T-helper 17 cell (primary cell): ENCODE measurements at places on chromosomes 11 and 22. TPM values are rescaled to one million over a fixed set of nuclear protein-coding genes. Genes with fewer than 3 reads are reported as not detected.

GRCh38 chr22:36423461-36424404 is 36.0 kb upstream of the MYH9 start:
- DNase-seq, result no peak
- no peak overlapping the region for H3K27ac ChIP-seq
- H3K4me3 ChIP-seq, result peak overlapping the region; percentile 2

GRCh38 chr11:15801616-15802015 is 554.7 kb downstream of the SOX6 start:
- H3K4me3 ChIP-seq, result no peak overlapping the region
- no peaks in the 10 kb centered on the region for H3K27me3 ChIP-seq
- H3K4me1 ChIP-seq, result peaks cover 3% of the 10 kb centered on the region
- H3K27ac ChIP-seq, result no peak overlapping the region

- no peaks in the 10 kb centered on the region for H3K36me3 ChIP-seq
- H3K27ac ChIP-seq, result peak overlapping the region; percentile 53
- no peak overlapping the region for H3K4me3 ChIP-seq
- DNase-seq, result no peak
- no peaks in the 10 kb centered on the region for H3K27me3 ChIP-seq
- peaks cover 22% of the 10 kb centered on the region for H3K4me1 ChIP-seq
These were observed 63.7 kb downstream of the COPB1 start for GRCh38 chr11:14435717-14436512.

TREH gene
- not detected for total RNA-seq

DNA sequence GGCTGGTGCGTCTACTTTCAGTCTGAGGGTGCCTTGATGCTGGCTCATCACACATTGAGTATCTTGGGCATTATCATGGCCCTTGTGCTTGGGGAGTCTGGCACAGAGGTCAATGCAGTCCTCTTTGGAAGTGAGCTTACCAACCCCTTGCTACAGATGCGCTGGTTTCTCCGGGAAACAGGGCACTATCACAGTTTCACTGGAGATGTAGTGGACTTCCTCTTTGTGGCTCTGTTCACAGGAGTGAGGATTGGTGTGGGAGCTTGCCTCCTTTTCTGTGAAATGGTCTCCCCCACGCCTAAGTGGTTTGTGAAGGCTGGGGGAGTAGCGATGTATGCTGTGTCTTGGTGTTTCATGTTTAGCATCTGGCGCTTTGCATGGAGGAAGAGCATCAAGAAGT is 4.9 kb downstream of the TLCD5 start:
- no peaks in the 10 kb centered on the region for H3K36me3 ChIP-seq
- H3K27me3 ChIP-seq, result peaks cover 33% of the 10 kb centered on the region
- no peak for DNase-seq
- no peak overlapping the region for H3K27ac ChIP-seq
- peaks cover 27% of the 10 kb centered on the region for H3K4me1 ChIP-seq

GRCh38 chr11:15119352-15119751 is 4.6 kb downstream of the INSC start:
- no peak overlapping the region for H3K27ac ChIP-seq
- H3K36me3 ChIP-seq, result peaks cover 15% of the 10 kb centered on the region
- no peak overlapping the region for H3K4me3 ChIP-seq
- no peak for DNase-seq
- H3K4me1 ChIP-seq, result no peaks in the 10 kb centered on the region

GRCh38 chr11:34219279-34219678 is 113.8 kb downstream of the NAT10 start:
- no peaks in the 10 kb centered on the region for H3K36me3 ChIP-seq
- H3K4me3 ChIP-seq, result no peak overlapping the region
- DNase-seq, result no peak
- no peak overlapping the region for H3K27ac ChIP-seq
- peaks cover under 1% of the 10 kb centered on the region for H3K27me3 ChIP-seq
- no peaks in the 10 kb centered on the region for H3K4me1 ChIP-seq

- H3K36me3 ChIP-seq, result no peaks in the 10 kb centered on the region
- no peak overlapping the region for H3K4me3 ChIP-seq
- H3K27me3 ChIP-seq, result peaks cover 6% of the 10 kb centered on the region
These were observed 15.9 kb downstream of the IL17REL start for GRCh38 chr22:49996518-49997250.

DNA sequence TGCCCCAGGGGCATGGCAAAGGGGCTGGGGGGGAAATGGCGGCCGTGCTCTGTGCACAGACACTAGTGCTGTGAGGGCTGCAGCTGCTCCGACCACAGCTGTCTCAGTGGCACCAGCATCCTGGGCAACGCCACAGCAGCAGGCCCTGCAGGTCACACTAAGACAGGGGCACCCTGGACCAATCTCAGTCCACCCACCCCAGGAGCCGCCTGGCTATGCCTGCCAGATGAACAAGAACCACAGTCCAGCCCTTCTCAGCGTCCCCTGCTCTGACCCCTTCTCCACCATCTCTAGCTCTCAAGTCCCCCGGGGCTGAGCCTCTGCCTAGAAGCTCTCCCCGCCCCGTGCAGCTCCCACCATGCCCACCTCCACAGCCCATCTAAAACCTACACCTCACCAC is 16.5 kb downstream of the TUBGCP6 start:
- peaks cover 2% of the 10 kb centered on the region for H3K36me3 ChIP-seq
- H3K27me3 ChIP-seq, result no peaks in the 10 kb centered on the region
- no peak for DNase-seq
- peak overlapping the region; percentile 47 for H3K27ac ChIP-seq
- H3K4me3 ChIP-seq, result no peak overlapping the region
- H3K4me1 ChIP-seq, result peaks cover 9% of the 10 kb centered on the region

PRSS23 gene
- total RNA-seq, result not detected

- peaks cover 21% of the 10 kb centered on the region for H3K27me3 ChIP-seq
- no peak for DNase-seq
- peaks cover 2% of the 10 kb centered on the region for H3K4me1 ChIP-seq
- H3K4me3 ChIP-seq, result no peak overlapping the region
- no peaks in the 10 kb centered on the region for H3K36me3 ChIP-seq
- no peak overlapping the region for H3K27ac ChIP-seq
These were observed 826.1 kb downstream of the TBC1D22A start for GRCh38 chr22:47588578-47588960.

DNA sequence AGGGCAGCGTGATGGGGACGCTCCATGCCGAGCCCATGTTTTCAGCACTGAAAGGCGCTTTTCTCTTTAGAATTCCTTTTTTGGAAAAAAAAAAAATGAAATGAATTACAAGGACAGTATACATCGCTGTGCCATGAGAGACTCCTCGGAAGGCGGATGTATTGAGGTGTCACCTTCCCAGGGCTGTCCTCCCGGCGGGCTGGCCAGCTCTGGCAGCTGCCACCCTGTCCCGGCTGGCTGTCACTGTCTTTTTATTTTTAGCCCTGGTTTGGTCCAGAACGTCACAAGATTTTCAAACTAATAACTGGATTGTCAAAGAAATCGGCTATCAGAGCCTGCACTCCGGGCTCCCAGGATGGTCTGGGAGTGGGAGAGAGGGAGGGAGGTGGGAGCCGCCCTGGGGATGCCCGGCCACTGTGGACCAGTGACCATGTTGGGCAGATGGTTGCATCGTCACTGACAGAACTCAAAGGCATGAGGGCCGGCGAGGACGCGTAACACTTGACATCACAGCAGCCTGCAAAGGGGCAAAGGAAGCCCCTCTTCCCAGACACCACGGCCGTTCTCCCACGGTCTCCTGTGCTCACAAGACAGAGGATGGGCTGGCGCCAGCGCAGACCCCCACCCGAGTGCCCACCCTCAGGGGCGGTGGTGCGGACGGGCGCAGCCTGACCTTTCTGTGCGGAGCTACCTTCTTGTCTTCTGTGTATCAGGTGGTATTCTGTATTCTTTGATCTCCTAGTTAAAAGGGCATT is 392.9 kb downstream of the TBC1D22A start:
- peaks cover 7% of the 10 kb centered on the region for H3K4me1 ChIP-seq
- peaks cover 5% of the 10 kb centered on the region for H3K36me3 ChIP-seq
- DNase-seq, result no peak

GRCh38 chr22:46107089-46107664 is 43.1 kb upstream of the PPARA start:
- H3K4me3 ChIP-seq, result no peak overlapping the region
- no peaks in the 10 kb centered on the region for H3K4me1 ChIP-seq

E2F8 gene
- total RNA-seq, result not detected

GRCh38 chr11:86192519-86193257 is 51.9 kb upstream of the EED start:
- peaks cover 13% of the 10 kb centered on the region for H3K4me1 ChIP-seq
- H3K27ac ChIP-seq, result peak overlapping the region; percentile 90
- H3K36me3 ChIP-seq, result peaks cover 6% of the 10 kb centered on the region

GRCh38 chr22:50190941-50191741 is 5.4 kb downstream of the TRABD start:
- DNase-seq, result peak; percentile 76
- H3K4me3 ChIP-seq, result peak overlapping the region; percentile 95
- no peaks in the 10 kb centered on the region for H3K27me3 ChIP-seq

PANX3 gene
- not detected for total RNA-seq

DNA sequence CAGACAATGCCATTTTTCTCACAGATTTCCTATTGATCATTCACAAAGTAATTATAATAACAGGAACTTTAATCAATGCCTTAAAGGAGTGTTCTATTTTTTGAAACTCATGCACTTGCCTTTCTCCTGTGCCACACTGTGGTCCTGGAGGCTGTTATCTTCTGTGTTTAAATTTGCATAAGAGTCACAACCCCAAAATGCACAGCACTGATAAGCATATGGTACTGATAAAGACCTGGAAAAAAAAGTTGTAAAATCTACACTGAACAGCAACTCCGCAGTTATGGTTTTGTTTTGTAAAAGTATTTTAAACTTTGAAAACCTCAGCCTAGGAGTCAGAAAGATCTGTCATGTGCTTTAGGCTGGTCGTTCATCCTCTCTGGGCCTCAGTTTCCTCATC is 9.1 kb upstream of the CCDC34 start:
- no peak for DNase-seq
- H3K36me3 ChIP-seq, result no peaks in the 10 kb centered on the region
- H3K27ac ChIP-seq, result no peak overlapping the region
- peaks cover 5% of the 10 kb centered on the region for H3K27me3 ChIP-seq

- no peak for DNase-seq
- no peak overlapping the region for H3K27ac ChIP-seq
- no peaks in the 10 kb centered on the region for H3K36me3 ChIP-seq
- no peak overlapping the region for H3K4me3 ChIP-seq
- H3K4me1 ChIP-seq, result peaks cover 26% of the 10 kb centered on the region
These were observed 4.3 kb downstream of the SIAE start for GRCh38 chr11:124669193-124669592.

- peak overlapping the region; percentile 84 for H3K27ac ChIP-seq
- no peak for DNase-seq
- H3K27me3 ChIP-seq, result peaks cover 78% of the 10 kb centered on the region
- peaks cover 6% of the 10 kb centered on the region for H3K36me3 ChIP-seq
- peaks cover 17% of the 10 kb centered on the region for H3K4me1 ChIP-seq
- H3K4me3 ChIP-seq, result peak overlapping the region; percentile 1
These were observed 1.1 kb upstream of the DBX1 start for GRCh38 chr11:20161230-20161918.

BTG4 gene
- total RNA-seq, result not detected

GRCh38 chr11:85939099-85940015 is 84.2 kb downstream of the CCDC83 start:
- H3K36me3 ChIP-seq, result peaks cover 3% of the 10 kb centered on the region
- DNase-seq, result no peak
- no peaks in the 10 kb centered on the region for H3K27me3 ChIP-seq
- no peaks in the 10 kb centered on the region for H3K4me1 ChIP-seq
- H3K27ac ChIP-seq, result no peak overlapping the region

DNA sequence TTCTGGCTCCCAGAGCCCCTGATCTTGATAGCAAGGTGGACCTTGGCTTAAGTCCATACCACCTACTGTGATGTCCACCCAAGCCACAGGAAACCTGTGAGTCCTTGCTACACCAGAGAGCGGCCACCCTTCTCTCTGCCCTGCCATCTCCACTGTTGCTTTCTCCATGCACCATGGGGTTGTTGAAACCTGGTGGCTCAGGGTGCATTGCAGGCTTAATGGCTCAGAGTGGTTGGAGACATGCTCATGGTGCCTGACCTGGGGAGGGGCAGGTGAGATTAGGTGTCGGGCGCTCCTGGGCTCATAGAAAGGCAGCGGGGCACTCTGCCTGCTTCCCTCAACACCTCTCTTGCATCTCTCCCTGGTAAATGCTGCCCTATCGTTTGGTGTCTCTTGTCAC is 25.0 kb upstream of the CACNG2 start:
- no peaks in the 10 kb centered on the region for H3K4me1 ChIP-seq
- H3K36me3 ChIP-seq, result peaks cover 1% of the 10 kb centered on the region
- H3K27me3 ChIP-seq, result peaks cover 42% of the 10 kb centered on the region
- no peak overlapping the region for H3K4me3 ChIP-seq

GRCh38 chr11:110713449-110713776 is 1.2 kb upstream of the ARHGAP20 start:
- peaks cover 11% of the 10 kb centered on the region for H3K4me1 ChIP-seq
- H3K27me3 ChIP-seq, result peaks cover 55% of the 10 kb centered on the region
- no peak overlapping the region for H3K27ac ChIP-seq
- DNase-seq, result no peak

GRCh38 chr22:40637183-40638150 is 948 bp upstream of the MRTFA start:
- peak overlapping the region; percentile 97 for H3K4me3 ChIP-seq
- peak overlapping the region; percentile 96 for H3K27ac ChIP-seq
- no peaks in the 10 kb centered on the region for H3K27me3 ChIP-seq

SYCE3 gene
- total RNA-seq, result not detected

DNA sequence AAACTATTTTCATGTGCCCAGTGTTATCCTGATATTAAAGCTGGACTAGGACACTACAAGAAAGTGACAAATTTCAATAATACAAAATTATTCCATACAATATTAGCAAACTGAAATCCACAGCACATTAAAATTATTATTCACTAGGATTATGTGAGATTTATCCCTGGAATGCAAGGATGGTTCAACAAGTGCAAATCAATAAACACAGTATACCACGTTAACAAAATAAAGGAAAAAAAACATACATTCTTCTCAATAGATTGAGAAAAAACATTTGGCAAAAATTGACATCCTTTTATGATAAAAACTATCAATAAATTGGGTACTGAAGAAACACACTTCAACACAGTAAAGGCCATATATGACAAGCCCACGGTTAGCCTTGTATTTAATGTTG is 1758.2 kb upstream of the RAG2 start:
- H3K4me1 ChIP-seq, result no peaks in the 10 kb centered on the region
- no peak overlapping the region for H3K27ac ChIP-seq
- H3K27me3 ChIP-seq, result no peaks in the 10 kb centered on the region
- DNase-seq, result no peak
- H3K36me3 ChIP-seq, result no peaks in the 10 kb centered on the region

DNA sequence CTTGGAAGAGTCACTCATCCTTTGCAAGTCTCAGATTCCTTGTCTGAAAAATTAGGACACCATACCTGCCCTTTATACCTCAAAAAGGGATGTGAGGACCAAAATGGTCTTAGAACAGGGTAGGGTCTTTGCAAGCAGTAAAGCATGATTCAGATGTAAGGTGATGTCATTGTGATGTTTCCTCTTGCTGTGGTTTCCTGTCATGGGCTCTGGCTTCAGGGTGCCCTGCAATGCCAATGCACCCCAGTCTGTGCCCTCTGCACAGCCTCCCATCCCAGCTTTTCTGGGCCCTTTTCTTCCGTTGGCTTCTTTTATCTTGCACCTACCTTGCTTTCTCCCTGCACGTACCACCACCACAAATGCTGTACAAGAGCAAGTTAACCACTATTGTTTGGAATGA is 87.8 kb upstream of the NNMT start:
- no peaks in the 10 kb centered on the region for H3K36me3 ChIP-seq
- no peak for DNase-seq
- no peaks in the 10 kb centered on the region for H3K27me3 ChIP-seq
- peak overlapping the region; percentile 22 for H3K27ac ChIP-seq
- peak overlapping the region; percentile 34 for H3K4me3 ChIP-seq
- peaks cover 29% of the 10 kb centered on the region for H3K4me1 ChIP-seq
